ENCODE measurements at places on chromosomes 4 and X.

DNA sequence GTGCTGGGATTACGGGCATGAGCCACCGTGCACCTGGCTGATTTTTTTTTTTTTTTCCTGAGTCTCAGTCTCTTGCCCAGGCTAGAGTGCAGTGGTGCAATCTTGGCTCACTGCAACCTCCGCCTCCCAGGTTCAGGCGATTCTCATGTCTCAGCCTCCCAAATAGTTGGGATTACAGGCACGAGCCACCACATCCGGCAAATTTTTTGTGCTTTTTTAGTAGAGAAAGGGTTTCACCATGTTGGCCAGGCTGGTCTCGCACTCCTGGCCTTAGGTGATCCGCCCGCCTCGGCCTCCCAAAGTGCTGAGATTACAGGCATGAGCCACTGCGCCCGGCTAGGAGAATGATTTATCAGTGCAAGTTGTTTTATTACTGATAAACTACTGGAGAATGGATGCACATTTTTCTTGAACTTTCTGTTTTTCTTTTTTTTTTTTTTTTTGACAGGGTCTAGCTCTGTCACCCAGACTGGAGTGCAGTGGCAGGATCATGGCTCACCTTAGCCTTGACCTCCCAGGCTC, 39.7 kb upstream of the DHRSX start:
- no peaks in the 10 kb centered on the region for H3K27me3 ChIP-seq
- no peak overlapping the region for H3K4me3 ChIP-seq
- no peaks in the 10 kb centered on the region for H3K4me1 ChIP-seq
- no peak for DNase-seq

- no peak overlapping the region for H3K4me3 ChIP-seq
- H3K27me3 ChIP-seq = no peaks in the 10 kb centered on the region
- no peak for DNase-seq
- H3K36me3 ChIP-seq = no peaks in the 10 kb centered on the region
- no peaks in the 10 kb centered on the region for H3K4me1 ChIP-seq
Measured at GRCh38 chrX:40933132-40933705, 152.0 kb upstream of the USP9X start.

DNA sequence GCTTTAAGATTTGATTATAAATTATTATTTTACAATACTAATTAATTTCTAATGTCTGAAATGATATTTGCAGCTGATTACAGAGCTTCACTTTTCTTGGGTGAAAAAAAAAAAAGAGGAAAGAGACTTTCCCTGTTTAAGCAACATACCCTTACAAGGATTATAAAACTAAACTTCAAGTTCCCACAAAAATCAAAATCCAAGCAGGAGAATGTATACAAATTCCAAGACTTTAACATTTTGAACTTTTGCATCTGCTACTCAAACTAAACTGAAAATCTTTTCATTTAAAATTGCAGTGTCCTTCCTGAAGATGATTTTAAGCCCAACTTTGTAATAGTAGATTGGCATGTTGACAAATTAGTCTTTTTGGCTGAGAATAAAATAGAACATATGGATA, 742.4 kb upstream of the INTU start:
- no peak overlapping the region for H3K4me3 ChIP-seq
- H3K27me3 ChIP-seq = no peaks in the 10 kb centered on the region
- H3K27ac ChIP-seq = no peak overlapping the region
- DNase-seq = no peak
- no peaks in the 10 kb centered on the region for H3K36me3 ChIP-seq
- H3K4me1 ChIP-seq = no peaks in the 10 kb centered on the region

- DNase-seq = no peak
- H3K4me3 ChIP-seq = peak within 1 kb of the TSS; percentile 5
- H3K36me3 ChIP-seq = no peaks in the 10 kb centered on the region
- no peaks in the 10 kb centered on the region for H3K4me1 ChIP-seq
- H3K27me3 ChIP-seq = no peaks in the 10 kb centered on the region
Measured at GRCh38 chr4:38804654-38805295, at the start of gene TLR1. TLR1 (minus strand) TSS chr4:38804791; CDS start chr4:38798831, 5,960 bp downstream.

- no peak for DNase-seq
- no peak overlapping the region for H3K4me3 ChIP-seq
- peak overlapping the region; percentile 3 for H3K27ac ChIP-seq
- H3K36me3 ChIP-seq = no peaks in the 10 kb centered on the region
- no peaks in the 10 kb centered on the region for H3K27me3 ChIP-seq
Measured at GRCh38 chr4:137541876-137542646, 9.8 kb upstream of the PCDH18 start.
